ENCODE measurements at places on chromosomes 6 and 20. TPM values are rescaled to one million over a fixed set of nuclear protein-coding genes. Genes with fewer than 3 reads are reported as not detected.

The ROS1 gene
- 0.49 TPM for total RNA-seq

The ENPP3 gene
- 1.9 TPM for total RNA-seq

The FITM2 gene
- total RNA-seq, result 14.1 TPM

The METTL24 gene
- total RNA-seq, result not detected

The TAF4 gene
- total RNA-seq, result 6.6 TPM

The SLX4IP gene
- total RNA-seq, result 4.7 TPM

The TNF gene
- total RNA-seq, result 1.7 TPM

The TREM1 gene
- total RNA-seq, result 2.0 TPM

The FOXA2 gene
- not detected for total RNA-seq

The TRERF1 gene
- 4.0 TPM for total RNA-seq

The CDH26 gene
- total RNA-seq, result not detected

The LAMA4 gene
- 7.7 TPM for total RNA-seq

The TAPBP gene
- total RNA-seq, result 77.1 TPM

The CRISP2 gene
- total RNA-seq, result not detected

The STX11 gene
- 0.96 TPM for total RNA-seq

DNA sequence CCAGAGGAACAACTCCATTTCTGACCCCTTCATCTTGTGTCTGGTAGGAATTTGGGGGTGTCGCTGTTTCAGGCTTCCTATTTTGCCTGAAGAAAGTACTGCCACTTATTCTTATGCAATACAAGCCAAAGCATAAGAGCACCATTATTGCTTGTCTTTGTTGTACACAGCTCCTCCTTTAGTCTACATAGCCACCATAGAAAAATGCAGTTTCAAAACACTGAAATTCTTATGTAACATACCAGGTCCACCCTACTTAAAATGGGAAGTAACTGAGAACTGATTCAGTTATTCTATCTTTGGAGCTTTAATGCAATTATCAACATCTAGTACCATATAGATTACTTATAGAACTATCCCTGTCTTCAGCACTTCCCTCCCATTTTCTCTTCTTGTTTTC, 255.5 kb downstream of the ARHGAP18 start:
- DNase-seq, result no peak

DNA sequence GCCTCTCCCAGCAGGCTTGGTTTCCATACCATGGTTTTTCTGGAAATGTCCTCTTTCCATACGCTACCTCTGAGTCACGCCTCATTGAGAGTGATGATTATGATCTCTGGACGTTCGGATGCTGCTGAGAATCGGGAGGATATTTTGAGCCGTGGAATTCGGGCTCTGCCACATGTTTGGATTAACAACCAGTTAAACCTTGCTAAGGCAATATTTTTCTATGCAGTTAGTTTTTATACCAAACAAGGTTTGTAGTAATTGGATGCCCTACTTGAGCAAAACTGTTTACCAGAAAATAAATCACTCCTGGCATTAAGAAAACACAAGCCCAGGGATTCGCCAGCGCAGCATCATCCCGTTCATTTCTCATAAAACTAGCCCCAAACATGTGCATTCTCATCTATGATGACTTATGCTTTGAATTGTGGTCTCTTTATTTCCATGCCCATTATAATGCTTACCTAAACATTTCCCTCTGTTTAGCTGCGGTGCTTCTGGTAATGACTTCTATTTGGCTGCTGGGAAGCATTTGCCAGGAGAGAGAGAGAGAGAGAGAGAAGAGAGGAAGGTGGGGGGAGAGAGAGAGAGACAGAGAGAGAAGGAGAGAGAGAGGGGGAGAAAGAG, 198.9 kb downstream of the CLIC5 start:
- no peak for DNase-seq

DNA sequence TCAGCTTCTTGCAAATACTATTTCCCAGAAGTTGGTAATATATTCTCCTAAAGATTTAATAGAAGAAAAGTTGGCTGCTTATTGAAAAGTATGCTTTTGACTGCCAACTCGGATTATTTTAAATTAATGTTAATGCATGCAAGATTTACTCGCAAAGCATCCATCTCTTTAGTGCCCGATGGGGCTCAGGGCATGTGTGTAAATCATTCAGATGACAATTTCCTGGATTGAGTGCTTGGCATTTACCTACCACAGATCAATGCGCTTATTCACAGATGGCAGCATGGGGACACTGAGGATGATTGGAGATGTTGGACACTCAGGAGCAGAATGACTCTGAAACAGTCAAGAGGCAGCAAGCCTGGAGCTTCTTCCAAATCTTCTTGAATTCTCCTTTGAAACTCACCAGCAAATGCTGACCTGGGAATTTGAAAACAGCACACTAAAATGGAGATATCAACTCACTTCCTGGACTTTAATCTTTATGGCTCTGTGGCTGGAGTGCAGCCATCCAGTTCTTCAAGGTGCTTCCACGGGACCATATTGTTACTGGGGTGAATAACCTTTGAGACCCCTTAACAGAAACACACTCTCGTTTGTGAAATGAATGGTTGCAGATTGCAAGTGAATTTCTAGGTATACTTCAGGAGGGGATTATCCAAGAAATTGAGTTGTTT, 34.1 kb upstream of the TIAM2 start:
- DNase-seq, result no peak

DNA sequence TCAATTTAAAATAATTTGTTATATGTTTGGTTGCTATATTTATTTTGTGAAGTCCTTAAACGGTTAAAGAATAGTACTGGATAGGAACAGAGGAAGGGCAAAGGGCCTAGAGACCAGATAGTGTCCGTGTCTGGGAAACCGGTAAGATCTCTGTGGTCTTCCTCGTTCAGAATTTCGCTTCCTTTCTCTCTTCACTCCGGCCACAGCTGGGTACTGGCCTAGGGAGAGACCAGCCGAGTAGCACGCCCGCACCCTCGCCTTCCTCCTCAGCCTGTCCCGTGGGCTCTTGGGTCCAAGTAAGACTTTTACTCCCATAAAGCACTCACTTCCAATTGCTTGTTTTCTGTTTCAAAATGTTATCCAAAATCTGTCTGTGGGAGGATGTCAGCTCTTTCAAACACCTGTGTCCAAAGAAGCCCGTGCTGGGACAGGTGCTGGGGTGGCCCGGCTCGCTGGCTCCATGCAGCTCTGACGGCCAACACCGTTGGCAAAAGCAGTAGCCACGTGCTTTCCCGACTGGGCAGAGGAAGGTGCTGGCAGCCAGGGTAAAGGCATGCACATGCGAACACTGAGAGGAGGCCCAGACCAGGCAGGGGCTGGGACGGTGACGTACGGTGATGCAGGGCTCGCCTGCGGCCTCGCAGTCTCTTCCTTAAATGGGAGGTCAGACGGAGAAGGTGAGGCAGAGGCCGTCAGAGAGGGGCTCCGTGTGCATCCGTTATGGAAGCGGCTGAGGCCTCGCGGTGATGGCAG, 112.2 kb downstream of the IRF4 start:
- DNase-seq, result no peak

GRCh38 chr6:90386399-90387382, 90.0 kb upstream of the BACH2 start:
- peak; percentile 46 for DNase-seq

DNA sequence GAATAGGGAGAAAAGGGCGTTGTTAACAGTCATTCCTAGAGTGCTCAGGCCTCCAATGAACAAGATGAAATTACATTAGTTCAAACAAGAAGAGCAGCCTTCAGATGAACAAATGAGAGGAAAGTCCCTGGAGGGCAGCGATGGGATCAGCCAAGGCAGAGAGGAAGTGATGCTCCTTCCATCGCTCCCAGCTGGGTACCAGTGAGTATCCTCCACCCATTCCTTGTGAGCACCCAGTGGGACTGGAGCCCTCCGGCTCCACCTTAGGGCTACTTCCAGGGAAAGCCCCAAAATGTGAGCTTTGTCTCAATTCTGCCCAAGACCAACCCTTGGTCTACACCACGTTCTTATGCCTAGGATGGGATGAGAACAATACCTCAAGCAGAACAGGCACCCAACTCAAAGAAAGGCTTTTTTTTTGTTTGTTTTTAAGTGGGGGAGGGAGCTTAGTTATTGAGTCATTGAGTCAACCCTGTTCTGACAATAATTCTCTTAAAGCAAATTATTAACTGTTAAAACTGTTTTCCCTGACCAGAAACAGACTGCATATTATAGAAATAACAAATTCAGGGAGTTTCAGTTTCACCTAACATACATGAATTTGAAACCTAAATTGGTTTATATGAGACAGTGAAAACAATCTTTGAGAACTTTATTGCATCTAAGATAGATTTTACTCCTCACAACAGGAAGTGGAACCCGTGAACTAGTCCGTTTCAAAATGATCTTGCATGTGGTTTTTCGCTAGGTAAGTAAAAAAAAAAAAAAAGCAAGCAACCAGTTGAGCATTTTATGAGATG, 106.9 kb downstream of the IPCEF1 start:
- DNase-seq, result no peak

- DNase-seq, result no peak
Observed at GRCh38 chr20:44918761-44919160, 8.9 kb downstream of the PABPC1L start.

- no peak for DNase-seq
Observed at GRCh38 chr20:31759836-31760518, 20.9 kb downstream of the TPX2 start.

- DNase-seq, result peak; percentile 20
Observed at GRCh38 chr6:129402244-129402643, 307.7 kb downstream of the ARHGAP18 start.

DNA sequence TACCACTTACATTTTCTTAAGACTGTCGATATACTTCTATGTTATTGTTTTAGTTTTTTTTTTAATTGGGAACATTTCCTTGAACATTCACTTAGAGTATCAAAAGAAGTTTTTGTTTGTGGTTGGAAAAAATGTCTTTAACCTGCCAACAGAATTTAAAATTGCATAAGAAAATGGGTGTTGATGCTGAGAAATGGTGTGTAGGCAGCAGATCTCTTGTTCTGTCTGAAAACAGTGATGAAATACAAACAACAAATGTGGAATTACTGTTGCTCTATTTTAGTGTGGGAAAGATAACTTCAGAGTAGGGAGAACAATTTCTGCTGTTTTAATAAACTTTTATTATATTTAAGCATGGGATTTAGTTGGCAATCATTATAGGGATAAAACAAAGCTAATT, 293.5 kb downstream of the CDKAL1 start:
- no peak for DNase-seq

DNA sequence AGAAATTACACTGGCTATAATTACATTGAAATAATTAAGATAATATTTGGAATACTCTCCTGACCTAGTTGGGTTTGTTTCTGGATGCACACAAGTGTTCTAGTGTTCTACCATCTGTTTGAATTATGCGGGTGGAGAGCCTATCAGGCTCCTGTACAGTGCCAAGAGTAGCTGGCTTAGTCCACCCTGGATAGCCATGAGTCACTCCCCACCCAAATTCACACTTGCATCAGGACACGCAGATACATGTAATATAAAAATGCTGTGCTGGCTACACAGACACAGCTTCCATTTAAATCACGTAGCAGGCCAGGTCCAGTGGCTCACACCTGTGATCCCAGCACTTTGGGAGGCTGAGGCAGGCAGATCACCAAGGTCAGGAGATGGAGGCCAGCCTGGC, 686.2 kb upstream of the SLC35B3 start:
- DNase-seq, result peak; percentile 76

DNA sequence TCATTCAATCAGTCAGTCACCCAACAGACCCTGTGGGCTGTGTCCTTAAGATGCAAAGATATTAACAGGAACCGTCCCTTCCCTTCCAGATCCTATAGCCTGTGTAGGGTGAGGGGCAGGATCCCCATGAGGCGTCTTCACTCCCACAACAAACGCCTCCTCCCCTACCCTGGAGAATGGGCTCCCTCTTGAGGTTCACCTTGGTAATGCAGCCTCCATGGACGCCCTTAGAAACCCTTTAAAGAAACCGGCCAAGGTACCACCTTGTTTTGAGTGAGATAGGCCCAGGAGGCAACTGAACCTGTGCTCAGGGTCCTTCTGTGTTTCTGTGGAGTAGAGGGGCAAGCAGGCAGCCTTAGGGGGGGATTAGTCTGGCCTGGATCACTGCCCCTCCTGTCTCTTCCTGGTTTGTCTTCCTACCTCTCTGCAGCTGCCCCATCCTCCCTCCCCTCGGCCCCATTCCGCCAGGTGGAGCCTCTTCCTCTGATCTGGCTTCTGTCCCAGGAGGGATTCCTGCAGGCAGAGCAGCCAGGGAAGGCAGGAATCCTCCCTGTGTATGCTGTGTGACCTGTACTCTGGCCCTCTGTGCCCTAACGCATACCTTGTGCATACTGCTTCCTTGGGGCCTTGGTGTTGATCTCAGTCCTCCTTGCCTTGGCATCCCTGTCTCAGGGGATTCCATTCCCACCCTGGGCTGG, 6.6 kb upstream of the GUCA1A start:
- peak; percentile 71 for DNase-seq

GRCh38 chr6:13101409-13101808, 226.9 kb downstream of the TBC1D7 start:
- DNase-seq, result no peak

- peak; percentile 94 for DNase-seq
Observed at GRCh38 chr20:51628533-51629398, 86.2 kb upstream of the NFATC2 start.

DNA sequence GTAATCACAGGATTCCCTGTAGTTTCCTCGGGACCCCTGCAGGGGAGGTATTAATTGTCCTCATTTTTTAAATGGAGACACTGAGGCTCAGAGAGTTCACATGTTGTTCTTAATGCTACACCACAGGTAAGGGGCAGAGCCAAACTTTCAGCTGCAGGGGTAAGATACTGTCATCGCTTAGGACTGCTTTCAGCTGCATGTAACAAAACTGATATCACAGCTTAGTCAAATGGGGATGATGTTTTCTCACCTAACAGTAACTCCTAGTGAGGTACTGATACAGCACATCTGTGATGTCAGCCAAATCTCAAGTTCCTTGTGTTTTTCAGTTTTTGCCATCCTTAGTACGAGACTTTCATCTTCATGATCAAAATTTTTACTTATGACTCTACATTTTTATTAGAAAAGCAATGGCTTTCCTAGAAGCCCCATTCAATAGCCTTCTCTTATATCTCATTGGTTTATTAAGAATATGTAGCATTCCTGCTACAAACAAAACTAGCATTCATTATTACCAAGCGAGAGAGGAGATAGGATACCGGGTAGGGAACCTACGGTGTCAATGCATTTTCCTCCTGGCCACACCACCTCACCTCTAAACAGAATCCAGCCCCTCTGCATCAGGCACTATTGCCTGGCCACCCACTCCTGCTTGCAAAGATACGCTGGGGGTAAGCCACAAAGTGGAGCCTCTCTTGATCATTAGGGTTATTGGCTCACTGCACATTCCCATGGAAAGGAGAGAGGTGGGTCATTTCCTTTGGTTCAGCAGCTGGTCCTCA, 557.5 kb downstream of the CD83 start:
- DNase-seq, result no peak

- DNase-seq, result peak; percentile 48
Observed at GRCh38 chr6:40845553-40845952, 193.5 kb downstream of the UNC5CL start.

DNA sequence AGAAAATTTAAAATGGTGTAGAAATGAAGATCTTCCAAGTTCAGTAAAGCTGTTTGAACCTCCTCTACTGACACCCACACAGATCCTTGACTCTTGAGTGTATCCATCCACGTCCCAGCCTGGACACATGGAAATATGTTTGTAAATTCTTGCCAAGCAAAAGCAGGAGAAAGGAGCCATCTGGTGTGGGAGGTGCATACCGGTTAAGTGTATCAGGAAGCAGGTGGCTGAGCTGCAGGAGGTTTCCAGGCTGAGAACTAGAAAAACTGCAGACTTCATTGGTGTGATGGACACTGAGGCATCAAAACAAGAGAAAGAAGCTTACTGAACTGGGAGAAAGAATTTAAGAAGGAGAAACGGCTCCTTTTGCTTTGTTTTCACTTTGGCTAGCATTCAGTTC, 229.9 kb upstream of the GRIK2 start:
- DNase-seq, result no peak
